T-cell (primary cell): ENCODE measurements at places on chromosomes 12 and 14.

- no peak for DNase-seq
Measured at GRCh38 chr12:87923361-87923760, 105.8 kb downstream of the C12orf50 start.

- DNase-seq, result no peak
Measured at GRCh38 chr12:19867970-19868369, 428.7 kb downstream of the AEBP2 start.

DNA sequence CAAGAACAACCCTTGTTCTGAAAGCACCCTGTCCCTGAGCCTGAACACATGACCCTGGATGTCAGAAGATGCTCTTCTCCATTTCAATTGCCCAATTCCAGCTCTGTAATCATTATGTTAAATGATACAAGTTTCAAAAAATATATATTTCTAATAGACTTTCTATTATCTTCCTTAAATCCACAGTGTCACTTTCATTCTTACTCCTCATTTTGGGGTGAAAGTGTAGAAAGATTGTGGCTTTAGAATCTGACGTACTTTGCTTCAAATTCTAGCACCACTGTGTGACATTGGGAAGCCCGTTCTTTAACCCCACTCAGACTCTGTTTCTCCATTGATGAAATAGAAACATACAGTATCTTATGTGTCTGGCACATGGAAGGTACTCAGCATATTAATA lies 83.2 kb downstream of the ETV6 start:
- DNase-seq, result no peak

GRCh38 chr12:52517888-52518287 lies 2.3 kb downstream of the KRT5 start:
- DNase-seq, result no peak

DNA sequence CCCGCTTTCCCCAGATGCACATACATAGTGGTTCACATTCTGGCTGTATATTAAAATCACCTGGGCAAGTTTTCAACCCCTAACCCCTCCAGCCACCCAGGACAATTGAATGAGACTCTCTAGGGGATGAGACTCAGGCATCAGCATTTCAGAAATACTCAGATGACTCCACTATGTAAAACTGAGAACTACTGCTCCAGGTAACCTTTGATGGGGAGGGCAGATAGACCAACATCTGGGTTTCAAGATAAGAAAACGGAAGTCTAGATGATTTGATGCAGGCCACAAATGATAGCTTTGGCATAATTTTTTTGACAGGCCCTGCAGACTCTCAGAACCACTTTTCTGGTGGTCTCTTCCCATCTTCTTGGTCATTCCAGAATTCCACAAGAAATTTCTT lies 341.1 kb downstream of the EMP1 start:
- DNase-seq, result no peak

DNA sequence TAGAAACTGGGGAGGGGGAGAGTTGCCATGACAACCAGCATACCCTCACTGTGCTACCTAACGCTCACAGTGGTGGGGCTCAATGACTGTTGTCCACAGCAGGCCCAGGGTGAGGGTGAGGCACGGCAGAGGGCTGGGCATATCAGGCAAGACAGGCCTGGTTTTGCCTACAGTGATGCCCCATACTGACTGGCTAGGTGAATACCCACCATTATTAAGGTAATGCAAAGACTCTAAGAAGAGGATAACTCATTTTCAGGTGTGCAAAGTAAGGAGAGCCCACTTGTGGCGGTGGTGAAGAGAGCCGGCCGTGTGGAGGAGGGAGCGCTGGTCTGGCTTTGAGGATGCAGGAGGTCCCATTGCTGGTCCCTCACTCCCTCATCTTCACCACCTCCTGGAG lies 422.3 kb downstream of the FUT8 start:
- DNase-seq, result no peak

- DNase-seq, result no peak
Measured at GRCh38 chr14:56953884-56954283, 143.6 kb upstream of the OTX2 start.

DNA sequence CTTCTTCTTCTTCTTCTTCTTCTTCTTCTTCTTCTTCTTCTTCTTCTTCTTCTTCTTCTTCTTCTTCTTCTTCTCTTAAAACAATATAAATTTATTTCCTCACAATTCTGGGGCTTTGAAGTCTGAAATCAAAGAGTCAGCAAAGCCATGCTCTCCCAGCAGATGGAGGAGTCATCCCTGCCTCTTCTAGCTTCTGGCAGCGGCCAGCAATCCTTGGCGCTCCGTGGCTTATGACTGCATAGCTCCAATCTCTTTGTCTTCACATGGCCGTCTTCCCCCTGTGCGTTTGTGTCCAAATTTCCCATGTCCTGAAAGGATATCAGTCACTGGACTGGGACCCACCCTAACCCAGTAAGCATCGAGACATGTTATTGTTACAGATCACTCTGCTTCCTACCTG lies 22.9 kb downstream of the KCNA1 start:
- no peak for DNase-seq
